Thymus (tissue), 14 donors: ENCODE measurements at places on chromosomes 5 and 9. TPM values are rescaled to one million over a fixed set of nuclear protein-coding genes. Genes with fewer than 3 reads are reported as not detected.

DNA sequence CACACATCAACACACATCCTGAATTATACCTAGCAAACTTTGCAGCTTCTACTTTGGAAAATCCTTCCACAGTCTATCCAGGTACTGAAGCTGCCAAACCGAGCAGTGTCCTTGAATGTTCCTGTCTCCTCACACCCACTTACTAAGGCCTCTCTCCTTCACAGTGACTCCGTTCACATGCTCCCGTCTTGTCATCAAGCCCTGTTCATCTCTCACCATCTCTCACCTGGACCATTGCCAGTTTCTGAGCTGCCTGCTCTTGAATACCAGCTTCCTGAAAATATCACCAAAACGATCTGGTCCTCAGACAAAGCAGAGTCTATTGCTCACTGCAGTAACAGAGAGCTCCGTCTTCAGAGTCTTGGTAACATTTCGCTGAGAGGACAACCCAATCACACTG lies 57.4 kb downstream of the GCNT1 start:
- no peaks in the 10 kb centered on the region for H3K36me3 ChIP-seq
- H3K27ac ChIP-seq = no peak overlapping the region
- H3K4me1 ChIP-seq = no peaks in the 10 kb centered on the region

DNA sequence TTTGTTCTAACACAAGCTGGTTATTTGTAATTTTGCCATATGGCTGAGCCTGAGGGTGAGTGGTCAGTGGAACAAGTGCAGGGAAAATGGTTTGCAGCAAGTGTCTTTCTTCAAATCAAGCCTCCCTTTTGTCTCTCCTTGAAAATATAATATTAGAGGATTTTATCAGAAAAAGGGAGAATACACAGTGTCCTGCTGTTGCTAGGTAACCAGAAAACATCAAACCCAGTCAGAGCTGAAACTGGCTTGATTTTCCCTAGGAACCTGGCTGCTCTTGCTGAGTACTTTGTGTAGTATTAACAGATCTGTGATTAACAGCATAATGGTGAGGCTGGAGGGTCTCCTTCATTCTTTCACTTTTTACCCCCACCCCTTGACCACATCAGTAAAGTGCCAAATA lies 314.0 kb downstream of the ARHGEF28 start:
- H3K27me3 ChIP-seq = no peaks in the 10 kb centered on the region
- no peak overlapping the region for H3K27ac ChIP-seq
- no peak overlapping the region for H3K4me3 ChIP-seq
- peaks cover 8% of the 10 kb centered on the region for H3K4me1 ChIP-seq
- H3K36me3 ChIP-seq = no peaks in the 10 kb centered on the region
- DNase-seq = no peak

GRCh38 chr5:158910782-158911692 lies 188.7 kb downstream of the EBF1 start:
- no peaks in the 10 kb centered on the region for H3K4me1 ChIP-seq
- no peaks in the 10 kb centered on the region for H3K27me3 ChIP-seq
- H3K27ac ChIP-seq = no peak overlapping the region
- DNase-seq = no peak
- no peaks in the 10 kb centered on the region for H3K36me3 ChIP-seq

DNA sequence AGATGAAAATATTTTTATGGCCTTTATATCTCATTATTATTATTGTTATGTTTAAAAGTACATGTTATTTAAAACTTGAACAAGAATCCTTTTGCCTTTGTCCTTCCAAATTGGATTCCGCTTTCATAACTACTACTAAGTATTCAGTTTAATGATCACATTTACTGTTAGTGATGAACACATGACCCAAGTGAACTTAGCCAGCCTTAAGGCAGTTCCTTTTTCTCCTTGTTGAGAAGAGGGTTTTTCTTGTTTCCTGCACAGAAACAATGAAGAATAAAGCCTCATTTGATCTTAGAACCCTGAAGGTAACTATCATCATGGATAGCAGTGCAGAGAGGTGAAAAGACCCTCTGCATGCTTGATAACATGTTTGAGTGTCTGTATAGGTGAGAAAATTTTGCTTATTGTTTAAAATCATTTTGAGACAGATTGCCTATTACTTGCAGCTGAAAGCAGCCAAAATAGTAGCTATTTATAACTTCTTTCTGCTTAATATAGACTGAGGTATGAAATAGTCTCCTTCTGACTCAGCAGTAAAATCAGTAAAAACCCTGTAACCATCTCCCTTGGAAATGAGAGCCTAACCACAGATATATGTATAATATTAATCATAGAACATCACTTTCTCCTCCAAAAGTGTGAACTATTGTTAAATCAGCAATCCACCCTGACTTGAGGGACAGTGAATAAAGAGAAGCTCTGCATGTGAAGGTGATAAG lies 266.2 kb downstream of the SPATA31D1 start:
- DNase-seq = no peak
- H3K4me1 ChIP-seq = no peaks in the 10 kb centered on the region
- H3K27me3 ChIP-seq = no peaks in the 10 kb centered on the region

GRCh38 chr9:98107926-98108325 lies 11.1 kb downstream of the TRIM14 start:
- no peaks in the 10 kb centered on the region for H3K27me3 ChIP-seq
- peak overlapping the region; percentile 99 for H3K27ac ChIP-seq
- no peak for DNase-seq
- no peak overlapping the region for H3K4me3 ChIP-seq
- no peaks in the 10 kb centered on the region for H3K36me3 ChIP-seq

DNA sequence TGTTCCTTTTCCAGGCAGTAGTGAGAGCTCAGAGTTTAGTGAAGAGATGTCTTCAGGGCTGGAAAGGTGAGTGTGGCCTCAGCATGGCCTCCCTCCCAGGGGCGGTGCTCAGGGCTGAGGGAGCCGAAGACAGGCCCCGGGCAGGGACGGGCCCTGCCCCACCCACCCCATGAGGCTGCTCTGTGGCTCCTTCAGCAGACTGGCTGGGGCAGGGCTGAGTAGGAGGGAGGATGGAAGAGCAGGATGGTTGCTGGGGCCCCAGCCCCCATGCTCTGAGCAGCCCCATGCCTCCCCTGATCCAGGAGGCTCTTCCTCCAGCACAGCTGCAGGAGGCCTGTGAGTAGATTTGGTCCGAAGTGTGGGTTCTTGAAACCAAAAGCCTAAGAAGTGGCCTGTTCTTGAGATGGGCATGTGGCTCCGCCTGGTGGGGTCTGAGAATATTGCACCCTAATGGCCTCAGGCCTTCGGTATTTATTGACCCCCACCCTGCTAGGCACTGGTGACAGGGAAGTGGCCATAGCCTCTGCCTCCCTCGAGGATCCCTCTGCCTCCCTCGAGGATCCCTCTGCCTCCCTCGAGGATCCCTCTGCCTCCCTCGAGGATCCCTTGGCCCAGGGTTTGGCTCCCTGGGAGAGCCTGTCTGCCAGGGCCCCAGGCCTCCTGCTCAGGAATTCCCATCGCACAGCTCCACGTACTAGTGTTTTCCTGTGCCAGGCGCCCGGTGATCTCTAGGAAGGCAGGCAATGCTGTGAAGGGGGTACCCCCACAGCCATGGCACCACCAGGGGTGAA lies 65.4 kb upstream of the GARNL3 start:
- peaks cover 2% of the 10 kb centered on the region for H3K36me3 ChIP-seq
- DNase-seq = peak; percentile 79
- H3K27ac ChIP-seq = no peak overlapping the region
- no peak overlapping the region for H3K4me3 ChIP-seq
- H3K4me1 ChIP-seq = no peaks in the 10 kb centered on the region

- H3K27me3 ChIP-seq = peaks cover 64% of the 10 kb centered on the region
- H3K36me3 ChIP-seq = no peaks in the 10 kb centered on the region
- DNase-seq = no peak
Observed at GRCh38 chr9:124780060-124780756, 3.3 kb downstream of the OLFML2A start.

DNA sequence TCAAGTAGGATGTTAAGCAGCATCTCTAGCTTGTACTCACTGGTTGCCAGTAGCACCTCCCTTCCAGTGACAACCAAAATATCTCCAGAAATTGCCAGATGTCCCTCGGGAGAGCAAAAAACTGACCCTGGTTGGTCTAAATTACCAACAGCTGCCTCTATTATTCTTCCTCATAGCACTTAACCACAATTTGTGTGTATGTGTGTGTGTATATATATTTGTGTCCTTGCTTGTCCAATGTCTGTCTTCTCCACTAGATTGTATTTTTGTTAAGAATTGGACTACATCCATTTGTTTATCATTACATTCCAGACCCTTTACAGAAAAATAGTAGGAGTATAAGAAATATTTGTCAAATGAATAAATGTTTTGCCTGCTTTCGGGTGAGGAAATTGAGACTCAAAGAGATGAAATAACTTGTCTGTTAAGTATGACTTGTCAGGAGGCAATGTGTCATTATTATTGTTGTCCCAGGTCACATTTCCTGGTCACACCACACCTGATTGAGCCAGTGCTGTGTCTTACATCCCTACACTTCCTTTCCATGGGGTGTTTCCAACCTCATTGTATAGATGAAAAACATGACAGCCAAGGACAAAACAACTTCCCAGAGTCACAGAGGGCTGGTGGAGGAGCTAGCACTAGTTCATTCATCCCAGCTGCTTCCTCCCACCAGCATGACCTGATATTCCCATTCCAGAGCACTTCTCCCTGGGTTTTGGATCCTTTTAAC lies 11.4 kb upstream of the GRPEL2 start:
- no peak for DNase-seq
- no peaks in the 10 kb centered on the region for H3K27me3 ChIP-seq
- H3K27ac ChIP-seq = no peak overlapping the region
- no peak overlapping the region for H3K4me3 ChIP-seq
- no peaks in the 10 kb centered on the region for H3K4me1 ChIP-seq

DNA sequence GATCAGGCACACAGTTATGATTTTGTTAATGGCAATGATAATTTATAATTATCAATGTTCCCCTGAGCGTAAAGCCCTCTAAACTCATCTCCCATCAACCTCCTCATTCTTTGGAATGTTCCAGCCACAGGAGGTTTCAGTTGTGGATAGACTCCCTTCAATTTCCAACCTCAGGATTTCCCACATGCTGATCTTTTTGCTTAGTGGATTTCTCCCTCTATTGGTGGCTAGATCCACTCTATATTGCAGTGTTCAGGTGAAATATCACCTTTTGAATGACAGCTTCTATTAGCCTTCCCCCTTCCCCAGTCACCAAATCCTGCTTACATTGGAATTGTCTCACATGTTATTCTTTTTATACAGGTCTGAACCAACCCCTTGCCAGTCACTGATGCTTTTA lies 113.9 kb downstream of the CDH10 start:
- no peak overlapping the region for H3K27ac ChIP-seq
- DNase-seq = no peak
- H3K36me3 ChIP-seq = no peaks in the 10 kb centered on the region
- H3K27me3 ChIP-seq = no peaks in the 10 kb centered on the region
- no peaks in the 10 kb centered on the region for H3K4me1 ChIP-seq

- H3K4me3 ChIP-seq = no peak overlapping the region
- H3K27me3 ChIP-seq = no peaks in the 10 kb centered on the region
- no peaks in the 10 kb centered on the region for H3K4me1 ChIP-seq
- DNase-seq = no peak
Observed at GRCh38 chr5:108763222-108763916, 15.7 kb downstream of the FER start.

DNA sequence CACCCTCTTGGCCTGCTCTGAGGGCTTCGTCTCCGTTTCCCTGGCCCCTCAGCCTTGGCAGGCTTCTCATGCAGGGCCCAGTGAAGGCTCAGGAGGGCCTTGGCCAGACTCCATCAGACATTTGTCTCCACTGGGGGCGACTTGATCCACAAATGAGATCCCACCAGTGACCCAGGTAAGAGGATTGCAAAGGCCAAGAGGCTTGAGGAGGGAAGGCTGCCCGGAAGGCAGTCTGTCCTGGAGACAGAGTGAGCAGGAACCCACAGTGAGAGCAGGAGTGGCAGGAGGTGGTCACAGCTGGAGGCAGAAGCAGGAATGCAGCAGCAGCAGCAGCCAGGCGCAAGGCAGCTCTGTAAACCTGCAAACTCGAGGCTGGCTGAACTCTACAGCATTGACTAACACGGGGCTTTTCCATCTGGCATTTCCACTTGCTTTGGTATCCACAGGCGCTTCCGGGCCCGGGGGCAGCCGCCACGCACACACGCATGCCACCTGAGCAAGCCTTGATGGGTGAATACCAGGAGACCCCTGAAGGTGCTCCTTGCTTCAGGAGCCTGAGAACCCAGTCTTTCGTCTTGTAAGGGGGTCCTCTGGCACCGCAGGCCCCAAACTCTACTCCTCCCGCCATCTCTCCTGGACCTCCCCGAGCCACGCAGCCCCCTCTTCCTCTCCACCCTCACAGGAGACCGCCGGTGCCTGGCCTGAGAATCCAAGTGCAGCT lies 14.7 kb downstream of the MGAT1 start:
- H3K36me3 ChIP-seq = peaks cover 50% of the 10 kb centered on the region
- peaks cover 4% of the 10 kb centered on the region for H3K4me1 ChIP-seq
- no peak overlapping the region for H3K27ac ChIP-seq
- H3K4me3 ChIP-seq = no peak overlapping the region
- no peak for DNase-seq
- no peaks in the 10 kb centered on the region for H3K27me3 ChIP-seq

DNA sequence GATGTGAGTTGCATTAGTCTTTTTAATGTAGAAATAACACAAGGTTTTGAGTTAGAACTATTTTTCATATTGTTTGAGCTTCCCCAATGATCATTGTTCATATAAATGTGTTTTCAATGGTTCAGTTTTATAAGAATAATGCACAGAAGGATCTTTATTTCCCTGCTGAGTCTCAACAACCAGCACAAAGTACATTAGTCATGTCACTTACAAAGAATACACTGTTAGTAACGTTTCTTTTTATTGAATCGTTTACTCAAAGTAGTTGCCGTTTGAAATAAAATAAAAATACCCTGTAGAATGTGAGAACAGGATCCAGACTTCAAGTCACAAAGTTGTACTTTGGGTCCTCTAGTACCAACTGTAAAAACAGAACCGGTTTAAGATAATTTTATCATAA lies 41.5 kb downstream of the ERCC8 start:
- DNase-seq = no peak
- no peaks in the 10 kb centered on the region for H3K4me1 ChIP-seq
- H3K27me3 ChIP-seq = no peaks in the 10 kb centered on the region
- H3K4me3 ChIP-seq = no peak overlapping the region

DNA sequence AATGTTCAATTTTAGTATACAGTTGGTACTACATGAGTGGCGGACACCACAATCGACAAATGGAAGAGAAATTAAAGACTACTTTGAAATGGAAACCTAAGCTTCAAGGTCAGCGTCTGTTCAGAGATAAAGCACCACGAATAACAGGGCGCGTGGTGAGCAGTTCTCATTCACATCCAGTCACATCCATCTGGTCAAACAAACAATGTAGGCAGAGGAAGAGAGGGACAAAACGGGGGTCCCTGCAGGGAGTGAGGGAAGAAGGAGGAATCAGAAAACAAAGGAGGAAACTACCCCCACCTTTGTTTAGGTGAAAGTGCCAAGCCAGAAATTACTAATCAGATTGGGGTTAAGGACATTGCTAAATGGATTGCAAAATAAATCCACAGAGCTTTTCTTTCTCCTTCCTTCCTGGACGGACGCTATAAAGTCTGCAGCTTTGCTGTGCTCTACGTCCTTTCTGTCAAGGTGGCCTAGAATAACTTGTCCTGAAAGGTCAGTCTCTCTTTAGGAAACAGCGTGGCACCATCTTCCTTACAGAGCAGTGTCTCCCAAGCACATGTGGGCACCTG lies 138.6 kb downstream of the ENTREP1 start:
- DNase-seq = no peak
- H3K4me1 ChIP-seq = peaks cover 3% of the 10 kb centered on the region
- no peaks in the 10 kb centered on the region for H3K36me3 ChIP-seq
- no peak overlapping the region for H3K27ac ChIP-seq
- H3K4me3 ChIP-seq = no peak overlapping the region
- H3K27me3 ChIP-seq = no peaks in the 10 kb centered on the region

GRCh38 chr5:150587016-150587415 lies 53.4 kb upstream of the SYNPO start:
- no peak for DNase-seq
- H3K4me1 ChIP-seq = peaks cover 13% of the 10 kb centered on the region
- H3K4me3 ChIP-seq = no peak overlapping the region
- no peaks in the 10 kb centered on the region for H3K27me3 ChIP-seq
- no peaks in the 10 kb centered on the region for H3K36me3 ChIP-seq

CFAP90 gene
- 1.2 TPM for polyA plus RNA-seq

ATP6V1G1 gene
- polyA plus RNA-seq = 222 TPM

NR5A1 gene
- polyA plus RNA-seq = 0.46 TPM
